ENCODE measurements at places on chromosomes 1 and 21.

DNA sequence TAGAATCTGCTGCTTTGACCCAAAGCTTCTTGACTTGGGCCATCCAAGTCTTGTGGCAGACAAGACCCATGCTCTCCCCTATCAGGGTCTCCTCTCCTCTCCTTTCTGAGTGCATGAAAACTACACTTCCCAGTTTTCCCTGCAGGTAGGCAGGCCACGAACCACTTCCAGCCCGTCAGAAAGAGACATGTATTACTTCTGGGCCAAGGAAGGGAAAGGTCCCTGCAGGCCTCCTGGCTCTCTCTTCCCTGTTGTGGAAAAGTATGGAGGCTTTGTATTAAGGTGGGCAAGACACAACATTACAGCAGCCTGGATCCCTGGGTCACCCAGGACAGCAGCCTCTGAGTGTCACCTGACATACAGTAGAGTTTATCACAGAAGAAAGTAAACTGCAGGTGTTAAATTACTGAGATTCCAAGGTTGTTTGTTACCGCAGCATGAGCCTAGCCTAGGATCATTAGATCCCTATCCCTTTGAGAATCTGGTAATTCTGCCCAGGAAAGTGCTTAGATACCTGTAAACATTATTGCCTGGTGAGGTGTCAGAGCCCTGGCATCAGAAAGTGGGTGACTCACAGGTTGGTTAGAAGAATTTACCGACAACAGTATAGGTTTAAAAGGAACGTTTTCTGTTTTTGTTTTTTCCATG lies 717.3 kb downstream of the MATN1 start:
- DNase-seq, result no peak

DNA sequence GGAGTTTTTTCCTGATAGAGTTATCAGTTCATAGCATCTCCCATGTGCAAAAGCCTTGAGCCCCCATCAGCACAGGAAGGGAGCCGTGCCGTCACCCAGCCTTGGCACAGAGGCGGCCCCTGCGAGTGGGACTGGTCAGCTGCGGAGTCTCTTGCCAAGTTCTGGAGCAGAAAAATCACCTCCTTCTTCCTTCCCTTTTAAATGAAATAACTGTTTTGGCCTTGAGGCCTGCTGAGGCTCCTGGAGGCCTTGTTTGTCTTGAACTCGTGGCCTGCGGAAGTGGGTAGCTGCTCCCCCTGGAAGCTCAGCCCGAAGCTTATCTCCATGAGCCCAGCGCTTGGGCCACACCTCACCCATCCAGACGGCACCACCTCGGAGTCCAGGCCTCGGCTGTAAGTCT lies 145.7 kb upstream of the TMEM51 start:
- no peak for DNase-seq

DNA sequence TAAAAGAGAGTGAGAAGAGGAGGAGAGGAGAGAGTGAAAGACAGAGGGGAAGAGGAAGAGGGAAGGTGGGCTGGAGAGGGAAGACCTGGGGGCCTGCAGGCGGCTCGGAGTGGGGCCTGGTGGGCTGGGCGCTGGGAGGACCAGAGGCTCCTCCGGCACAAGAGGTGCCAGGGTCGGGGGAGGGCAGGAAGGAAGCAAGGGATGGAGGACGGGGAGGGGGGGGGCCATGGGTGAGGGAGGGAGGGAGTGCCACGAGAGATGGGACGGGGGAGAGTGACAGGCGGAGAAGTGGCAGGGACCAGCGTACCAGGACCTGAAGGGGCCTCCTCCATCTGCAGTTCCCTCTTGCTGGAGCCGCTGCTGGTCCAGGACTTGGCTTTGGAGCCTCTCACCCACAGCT lies 87.7 kb downstream of the CASZ1 start:
- DNase-seq, result no peak

- no peak for DNase-seq
These were observed 8.6 kb upstream of the TFF1 start for GRCh38 chr21:42374864-42375499.

- no peak for DNase-seq
These were observed 45.7 kb downstream of the ACOT7 start for GRCh38 chr1:6347641-6348487.

- peak; percentile 84 for DNase-seq
These were observed 30.0 kb upstream of the EPS8L3 start for GRCh38 chr1:109793486-109794318.

Measured in fibroblast of skin of left quadriceps (primary cell).